ENCODE measurements at places on chromosomes 2 and 18.

- DNase-seq: no peak
Measured at GRCh38 chr18:36331521-36331971, 34.0 kb downstream of the FHOD3 start.

DNA sequence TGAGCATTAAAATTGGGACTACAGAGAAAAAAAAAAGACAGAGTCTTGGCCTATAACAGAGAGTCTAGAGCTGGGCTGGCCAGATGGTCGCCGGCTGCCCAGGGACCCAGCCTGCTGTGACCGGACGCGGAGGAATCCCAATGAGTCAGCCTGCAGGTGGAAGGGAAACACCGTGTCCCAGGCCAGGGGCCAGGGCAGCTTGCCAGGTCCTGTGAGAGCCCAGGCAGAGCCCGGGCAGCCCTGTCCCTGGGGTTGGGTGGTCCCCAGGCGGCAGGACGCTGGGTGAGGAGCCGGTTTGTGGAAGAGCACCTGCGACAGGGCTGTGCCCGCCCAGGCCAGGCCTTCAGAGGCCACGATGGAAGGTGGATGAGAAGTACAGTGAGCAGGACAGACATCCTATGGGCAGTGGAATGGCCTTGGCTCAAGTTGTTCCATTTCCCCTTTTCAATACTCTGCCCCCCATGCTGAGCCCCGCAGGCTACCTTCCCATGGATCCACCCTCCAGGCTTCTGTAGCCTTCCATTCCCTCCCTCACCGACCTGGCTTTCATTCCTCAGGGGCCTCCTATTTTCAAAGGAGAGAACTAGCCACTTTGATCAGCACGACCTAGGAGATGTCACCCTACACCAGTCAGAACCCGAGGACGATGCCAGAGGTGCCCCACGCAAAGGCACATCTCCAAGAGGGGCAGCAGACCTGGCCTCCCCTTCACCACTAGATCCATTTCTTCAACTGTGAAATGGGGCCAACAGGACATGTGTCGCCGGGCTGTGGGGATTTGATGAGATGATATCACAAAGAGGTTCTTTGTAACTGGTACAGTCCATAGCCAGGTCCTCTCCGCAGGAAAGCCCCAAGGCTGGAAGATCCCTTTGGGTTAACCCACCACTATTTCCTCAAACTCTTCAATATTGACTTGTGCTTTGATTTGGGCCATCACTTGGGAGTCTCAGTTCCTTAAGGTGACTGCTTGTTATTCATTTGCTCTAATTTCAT lies 87.5 kb downstream of the POLR1A start:
- peak; percentile 34 for DNase-seq

DNA sequence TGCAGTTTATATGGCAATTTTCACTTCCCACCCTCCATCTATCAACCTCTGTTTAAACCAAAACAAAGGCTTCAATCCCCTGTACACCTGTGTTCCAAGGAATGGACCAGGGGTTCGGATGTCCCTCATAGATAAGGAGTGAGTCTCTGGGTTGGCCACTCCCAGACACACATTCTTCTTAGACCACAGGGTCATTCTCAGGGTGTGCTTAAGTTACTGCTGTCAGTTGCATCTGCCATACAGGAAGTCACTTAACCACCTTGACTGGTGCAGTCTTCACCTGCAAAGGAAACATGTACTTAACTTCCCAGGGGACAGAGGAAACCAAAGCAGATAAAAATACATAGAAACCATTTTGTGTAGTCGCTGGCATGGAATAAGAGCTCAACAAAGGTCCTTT lies 151.0 kb upstream of the NDUFV2 start:
- no peak for DNase-seq

DNA sequence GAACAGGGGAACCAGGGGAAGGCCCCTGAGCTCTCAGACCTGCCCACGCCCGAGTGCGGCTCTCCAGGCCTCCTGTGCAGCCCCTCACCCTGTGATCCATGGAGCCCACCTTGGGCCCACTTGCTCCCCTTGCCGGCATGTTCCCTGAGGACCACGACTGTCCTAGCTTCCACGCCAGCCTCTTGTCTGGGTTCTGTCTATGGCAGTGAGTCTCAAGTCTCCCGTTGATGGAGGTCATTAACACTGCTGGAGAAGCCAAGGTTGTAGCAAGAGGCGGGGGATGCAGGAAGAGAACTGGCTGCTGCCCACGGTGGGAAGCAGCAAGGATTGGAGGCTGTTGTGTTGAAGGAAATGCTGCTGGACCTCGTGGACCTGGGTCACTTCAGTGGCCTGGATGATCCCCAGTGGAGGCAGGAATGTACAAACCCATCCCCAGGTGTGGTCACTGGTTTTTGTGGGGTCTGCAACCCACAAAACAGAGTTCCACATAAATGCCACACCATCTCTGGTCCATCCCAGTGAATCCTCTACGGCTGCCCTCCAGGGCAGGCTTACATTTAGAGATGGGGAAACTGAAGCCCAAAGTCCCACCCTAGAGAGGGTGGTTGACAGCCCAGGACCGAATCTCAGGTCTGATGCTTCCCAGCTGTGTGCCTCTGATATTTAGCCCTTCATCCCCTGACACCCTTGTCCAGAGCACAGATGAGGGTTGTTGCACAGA lies 150.3 kb downstream of the NDUFA10 start:
- no peak for DNase-seq

DNA sequence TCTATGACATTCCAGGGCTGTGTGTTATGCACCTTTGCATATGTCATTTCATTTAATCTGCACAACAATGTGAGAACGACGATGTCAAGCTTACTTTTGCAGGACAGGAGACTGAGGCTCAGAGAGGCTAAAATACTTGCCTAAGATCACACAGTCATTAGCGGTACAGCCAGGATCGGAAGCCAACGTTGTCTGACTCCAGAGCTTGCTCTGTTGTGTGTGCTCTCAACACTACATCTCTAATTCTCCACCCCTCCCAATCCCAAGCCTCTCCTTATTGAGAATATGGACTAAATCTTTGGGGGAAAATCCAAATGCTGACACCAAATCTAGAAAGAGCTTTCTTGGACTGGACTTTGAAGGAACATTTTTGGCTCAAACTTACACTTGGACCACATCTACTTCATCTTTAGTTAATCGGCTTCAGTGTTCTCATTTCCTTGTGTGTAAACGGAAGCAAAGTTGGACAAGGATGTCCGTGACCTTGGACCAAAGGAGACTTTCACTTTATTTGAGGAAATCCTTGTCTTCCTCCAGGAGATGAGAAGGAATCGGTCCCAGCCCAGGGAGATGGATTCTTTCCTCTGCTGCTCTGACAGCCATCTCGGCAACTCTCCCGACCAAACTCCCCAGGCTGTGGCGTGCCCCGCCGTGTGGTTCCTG lies 242.4 kb downstream of the LPIN1 start:
- no peak for DNase-seq

DNA sequence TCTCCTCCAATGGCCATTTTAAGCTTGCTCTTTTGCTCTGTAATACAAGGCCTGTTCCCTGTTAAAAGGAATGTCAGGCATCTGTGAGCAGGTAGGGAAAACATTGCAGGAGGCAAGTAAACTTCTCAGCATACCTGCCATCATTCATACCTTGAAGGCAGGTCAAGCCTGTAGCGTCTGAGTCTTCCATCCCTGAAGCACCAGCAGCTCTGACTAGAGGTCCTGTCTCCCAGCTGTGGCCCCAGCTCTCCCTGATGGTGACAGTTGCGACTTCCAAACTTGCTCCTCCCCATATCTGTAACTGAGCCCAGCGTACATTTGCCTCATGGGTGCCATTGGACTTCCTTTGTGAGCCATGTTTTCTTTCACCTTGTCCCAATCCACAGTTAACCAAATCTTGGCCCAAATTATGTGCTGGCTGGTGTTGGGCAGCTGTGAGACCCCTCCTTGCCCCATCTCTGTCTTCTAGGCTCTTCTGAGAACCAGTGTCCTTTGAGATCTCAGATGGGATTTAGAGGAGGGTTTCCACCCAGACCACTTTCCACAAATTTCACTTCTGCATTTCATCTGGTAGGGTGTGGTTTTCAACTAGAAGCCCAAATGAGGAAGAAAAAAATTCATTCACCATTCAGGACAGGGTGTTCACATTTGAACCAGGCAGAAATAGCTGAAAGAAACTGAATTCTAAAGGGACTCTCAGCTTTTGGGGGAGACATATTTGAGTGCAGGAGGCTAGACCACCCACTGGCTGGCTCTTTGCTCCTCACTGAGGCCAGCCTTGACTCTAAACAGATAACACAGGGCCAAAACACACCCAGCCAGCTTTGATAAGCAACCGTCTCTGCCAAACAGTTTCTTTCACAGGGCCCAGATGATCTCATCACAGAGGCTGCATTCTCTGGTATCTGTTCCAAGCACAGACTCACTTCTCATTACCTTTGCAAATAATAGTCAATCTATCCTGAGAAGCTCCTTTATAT lies 66.4 kb upstream of the MSH2 start:
- DNase-seq: peak; percentile 22

DNA sequence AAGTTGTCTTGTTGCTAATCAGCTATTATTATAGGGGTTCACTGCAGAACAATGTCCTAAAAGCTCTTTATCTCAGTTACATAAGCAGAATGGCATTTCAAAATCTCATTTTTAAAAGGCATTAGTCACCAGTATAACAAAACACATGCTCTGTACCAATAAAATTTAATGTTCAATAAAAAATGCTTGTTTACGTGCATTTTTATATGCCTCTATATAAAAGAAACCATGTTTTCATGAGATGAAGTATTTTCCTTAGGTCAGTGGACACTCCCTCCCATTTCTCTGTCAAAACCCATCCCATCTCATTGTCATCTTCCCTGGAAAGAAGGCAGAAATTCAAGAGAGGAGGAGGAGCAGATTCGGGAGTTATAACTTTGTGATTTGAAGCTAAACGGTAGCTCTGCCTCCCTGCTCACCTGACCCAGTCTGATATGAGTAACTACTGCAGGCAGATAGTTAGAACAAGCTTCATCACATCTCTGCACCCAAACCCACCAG lies 231.9 kb upstream of the SIX2 start:
- no peak for DNase-seq

DNA sequence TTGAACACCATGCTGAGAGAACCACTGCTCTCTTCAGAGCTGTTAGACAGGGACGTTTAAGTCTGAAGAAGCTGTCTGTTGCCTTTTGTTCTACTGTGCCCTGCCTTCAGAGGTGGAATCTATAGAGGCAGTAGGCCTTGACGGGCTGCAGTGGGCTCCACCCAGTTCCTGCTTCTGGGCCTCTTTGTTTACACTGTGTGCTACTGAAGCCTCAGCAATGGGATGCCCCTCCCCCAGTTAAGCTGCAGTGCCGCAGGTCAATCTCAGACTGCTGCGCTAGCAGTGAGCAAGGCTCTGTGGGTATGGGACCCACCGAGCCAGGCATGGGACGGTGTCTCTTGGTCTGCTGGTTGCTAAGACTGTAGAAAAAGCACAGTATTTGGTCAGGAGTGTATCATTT lies 162.3 kb upstream of the NXPH2 start:
- no peak for DNase-seq

DNA sequence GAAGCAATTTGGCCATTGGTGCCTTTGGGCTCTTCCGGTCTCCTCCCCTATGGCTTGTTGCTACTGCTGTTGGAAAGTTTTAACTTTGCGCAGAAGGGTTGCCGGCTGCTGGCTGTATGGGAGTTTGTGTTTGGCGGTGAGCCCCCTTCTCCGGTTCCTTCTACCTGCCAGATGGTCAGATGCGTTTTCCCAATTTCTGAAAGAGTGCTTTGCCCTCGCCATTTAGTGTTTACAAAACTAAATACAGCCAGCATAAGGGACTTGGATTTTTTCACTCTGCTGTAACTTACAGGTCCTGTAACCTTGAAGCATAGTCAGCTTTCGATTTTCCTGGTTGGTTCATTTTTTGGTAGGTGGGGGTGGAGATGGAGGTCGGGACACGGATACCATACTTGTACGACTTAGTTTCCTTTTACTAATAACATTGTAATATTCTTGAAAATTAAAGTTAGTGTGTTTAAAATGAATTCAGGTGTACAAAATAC lies 604 bp downstream of the COQ10B start:
- no peak for DNase-seq

- DNase-seq: no peak
Measured at GRCh38 chr2:33314541-33314940, 161.9 kb upstream of the RASGRP3 start.

- DNase-seq: no peak
Measured at GRCh38 chr2:12315224-12315623, 401.5 kb upstream of the TRIB2 start.

- DNase-seq: peak; percentile 95
Measured at GRCh38 chr2:28583899-28584553, 88.2 kb downstream of the PLB1 start.

- peak; percentile 9 for DNase-seq
Measured at GRCh38 chr2:151029406-151030157, 232.1 kb downstream of the RBM43 start.

DNA sequence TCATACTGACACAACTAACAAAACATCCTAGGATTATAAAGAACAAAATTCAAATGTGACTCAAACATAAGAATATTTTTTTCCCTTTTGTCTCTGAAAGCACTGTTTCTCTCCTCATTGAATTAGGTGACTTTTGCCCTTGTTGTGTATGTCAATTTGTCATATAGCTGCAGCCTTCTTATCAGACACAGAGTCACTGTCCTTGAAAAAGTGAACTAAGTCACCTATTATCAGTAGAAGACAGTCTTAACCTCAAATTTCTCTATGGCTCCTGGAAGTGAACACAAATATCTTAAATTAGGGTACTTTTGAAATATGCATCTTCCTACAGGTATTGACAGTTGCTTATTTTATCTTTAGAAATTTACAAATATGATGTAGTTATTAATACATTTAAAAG lies 360.6 kb downstream of the NBAS start:
- no peak for DNase-seq

GRCh38 chr2:144086965-144087364 lies 433.0 kb downstream of the ZEB2 start:
- DNase-seq: no peak

DNA sequence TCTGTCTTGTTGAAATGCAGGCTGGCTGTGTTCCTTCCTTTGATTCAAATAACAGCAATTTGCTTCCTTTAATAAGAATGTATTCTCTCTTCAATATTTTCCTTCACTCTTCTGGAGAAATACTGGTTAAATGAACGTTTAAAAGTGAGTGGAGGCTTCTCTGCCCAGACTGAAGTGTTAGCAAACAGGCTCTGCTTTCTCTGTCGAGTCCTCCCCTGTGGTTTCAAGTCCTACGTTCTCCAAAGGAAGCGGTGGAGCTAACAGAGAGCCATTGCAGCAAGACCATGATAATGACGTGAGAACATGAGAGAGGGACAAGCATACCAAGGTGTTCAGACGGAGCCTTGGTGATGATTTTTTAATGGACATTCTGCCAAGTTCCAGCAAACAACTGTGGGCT lies 26.2 kb upstream of the PID1 start:
- DNase-seq: no peak
